ENCODE measurements at places on chromosomes 1 and 21. TPM values are rescaled to one million over a fixed set of nuclear protein-coding genes. Genes with fewer than 3 reads are reported as not detected.

Gene GLMP
- 81.7 TPM for total RNA-seq

Gene ASCL5
- total RNA-seq, result not detected

GRCh38 chr21:24727803-24728440, 879.4 kb downstream of the MRPL39 start:
- DNase-seq, result no peak

- no peak for DNase-seq
These were observed 21.6 kb upstream of the FHAD1 start for GRCh38 chr1:15225461-15225860.
